ENCODE measurements at places on chromosomes 4 and X. TPM values are rescaled to one million over a fixed set of nuclear protein-coding genes. Genes with fewer than 3 reads are reported as not detected.

The UGT2B11 gene
- not detected for total RNA-seq

The HMX1 gene
- total RNA-seq, result not detected

The DKC1 gene
- 36.5 TPM for total RNA-seq

The NFKB1 gene
- 32.0 TPM for total RNA-seq

The NOX1 gene
- total RNA-seq, result not detected
